Thoracic aorta (tissue), 2 donors: ENCODE measurements at places on chromosomes 12 and 14. TPM values are rescaled to one million over a fixed set of nuclear protein-coding genes. Genes with fewer than 3 reads are reported as not detected.

- no peak for DNase-seq
- H3K4me3 ChIP-seq, result no peak overlapping the region
Observed at GRCh38 chr14:29930283-29930682, 2.6 kb upstream of the PRKD1 start.

- H3K27me3 ChIP-seq, result no peaks in the 10 kb centered on the region
- no peak overlapping the region for H3K27ac ChIP-seq
- H3K4me3 ChIP-seq, result no peak overlapping the region
- no peaks in the 10 kb centered on the region for H3K4me1 ChIP-seq
Observed at GRCh38 chr12:110616471-110617115, 2.7 kb downstream of the TCTN1 start.

GRCh38 chr12:30599608-30600007, 96.1 kb downstream of the IPO8 start:
- H3K4me3 ChIP-seq, result no peak overlapping the region
- no peaks in the 10 kb centered on the region for H3K27me3 ChIP-seq
- no peak overlapping the region for H3K27ac ChIP-seq
- DNase-seq, result no peak
- no peaks in the 10 kb centered on the region for H3K4me1 ChIP-seq
- H3K36me3 ChIP-seq, result no peaks in the 10 kb centered on the region

GRCh38 chr14:92470811-92471210, 42.8 kb upstream of the RIN3 start:
- H3K4me3 ChIP-seq, result no peak overlapping the region
- H3K36me3 ChIP-seq, result no peaks in the 10 kb centered on the region
- no peaks in the 10 kb centered on the region for H3K27me3 ChIP-seq
- no peak for DNase-seq
- no peak overlapping the region for H3K27ac ChIP-seq
- H3K4me1 ChIP-seq, result no peaks in the 10 kb centered on the region

DNA sequence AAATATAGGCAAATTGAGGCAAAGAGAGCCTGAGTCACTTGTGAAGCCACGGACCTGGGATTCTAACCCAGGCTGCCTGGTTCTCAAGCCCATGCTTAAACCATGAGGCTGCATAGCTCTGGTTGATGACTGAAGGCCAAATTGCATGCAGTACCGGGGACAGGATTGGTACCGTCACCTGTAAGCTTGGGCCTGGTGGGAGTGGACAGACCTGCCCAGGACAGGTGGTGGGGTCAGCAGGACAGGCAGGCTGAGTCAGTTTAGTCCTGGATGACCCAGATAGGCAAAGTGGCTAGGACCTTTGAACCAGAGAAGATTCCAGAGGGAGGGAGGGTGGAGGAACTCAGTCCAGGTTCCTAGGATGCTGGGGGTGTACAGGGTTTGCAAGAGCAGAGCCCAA, 25.8 kb downstream of the RIN3 start:
- H3K27ac ChIP-seq, result peak overlapping the region; percentile 94
- H3K4me1 ChIP-seq, result peaks cover 21% of the 10 kb centered on the region
- H3K36me3 ChIP-seq, result no peaks in the 10 kb centered on the region
- H3K4me3 ChIP-seq, result no peak overlapping the region

- peak overlapping the region; percentile 72 for H3K27ac ChIP-seq
- no peak for DNase-seq
- H3K36me3 ChIP-seq, result no peaks in the 10 kb centered on the region
- H3K4me3 ChIP-seq, result no peak overlapping the region
- H3K27me3 ChIP-seq, result no peaks in the 10 kb centered on the region
- H3K4me1 ChIP-seq, result peaks cover 42% of the 10 kb centered on the region
Observed at GRCh38 chr12:2332236-2332635, 279.4 kb downstream of the CACNA1C start.

- DNase-seq, result no peak
- H3K4me3 ChIP-seq, result no peak overlapping the region
- H3K27ac ChIP-seq, result no peak overlapping the region
- peaks cover 6% of the 10 kb centered on the region for H3K4me1 ChIP-seq
- H3K27me3 ChIP-seq, result no peaks in the 10 kb centered on the region
Observed at GRCh38 chr14:71415404-71415690, 508.1 kb downstream of the PCNX1 start.

GRCh38 chr14:65954942-65955341, 531.2 kb upstream of the CCDC196 start:
- no peak for DNase-seq
- H3K27ac ChIP-seq, result no peak overlapping the region
- no peak overlapping the region for H3K4me3 ChIP-seq
- no peaks in the 10 kb centered on the region for H3K36me3 ChIP-seq
- no peaks in the 10 kb centered on the region for H3K4me1 ChIP-seq
- H3K27me3 ChIP-seq, result no peaks in the 10 kb centered on the region

- no peaks in the 10 kb centered on the region for H3K4me1 ChIP-seq
- no peak for DNase-seq
- no peaks in the 10 kb centered on the region for H3K36me3 ChIP-seq
- no peak overlapping the region for H3K27ac ChIP-seq
- no peaks in the 10 kb centered on the region for H3K27me3 ChIP-seq
Observed at GRCh38 chr14:99664058-99664936, 19.4 kb downstream of the HHIPL1 start.

DNA sequence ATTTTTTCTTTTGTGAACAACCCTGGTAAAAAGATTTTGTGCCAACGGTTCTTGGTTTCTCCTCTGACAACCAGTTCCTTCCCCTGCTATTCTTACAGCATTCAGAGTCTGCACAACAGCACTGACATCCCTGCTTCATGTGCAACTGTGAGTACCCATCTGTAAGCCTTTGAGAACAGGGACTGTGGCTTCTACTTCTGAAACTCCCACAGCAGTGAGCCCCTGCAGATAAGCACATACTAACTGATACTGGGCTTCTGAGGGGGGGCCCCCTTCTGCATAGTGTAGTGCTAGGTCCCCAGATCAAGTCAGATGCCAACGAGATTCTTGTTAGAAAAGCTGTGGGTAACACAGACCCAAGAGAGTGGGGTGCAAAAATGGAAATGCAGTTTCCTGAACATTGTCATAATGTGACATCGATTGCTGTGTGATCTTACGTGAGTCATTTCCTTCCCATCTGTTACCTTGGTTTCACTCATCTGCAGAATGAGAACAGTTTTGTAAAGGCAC, 11.1 kb upstream of the NINJ2 start:
- H3K4me1 ChIP-seq, result no peaks in the 10 kb centered on the region
- no peak overlapping the region for H3K27ac ChIP-seq
- H3K27me3 ChIP-seq, result no peaks in the 10 kb centered on the region

DNA sequence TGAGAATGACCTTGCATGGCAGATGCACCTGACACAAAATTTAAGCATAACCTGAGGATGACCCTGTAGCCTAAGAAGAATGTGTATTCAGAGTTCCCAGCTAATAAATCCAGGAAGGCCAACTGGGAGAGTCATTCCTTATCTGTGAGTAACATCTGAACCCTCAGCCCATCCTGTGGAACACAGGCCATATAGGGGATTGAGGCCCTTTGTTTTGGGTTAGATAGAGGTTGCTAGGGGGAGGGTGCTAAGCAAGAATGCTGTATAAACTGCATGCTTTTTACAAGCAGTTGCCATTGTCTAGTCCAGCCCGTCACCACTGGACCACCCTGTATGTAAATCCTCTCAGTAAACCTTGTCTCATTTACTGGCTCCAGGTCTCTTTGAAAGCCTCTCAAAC, 77.0 kb downstream of the BICD1 start:
- H3K4me1 ChIP-seq, result no peaks in the 10 kb centered on the region
- H3K4me3 ChIP-seq, result no peak overlapping the region
- H3K27me3 ChIP-seq, result no peaks in the 10 kb centered on the region
- no peak for DNase-seq
- H3K36me3 ChIP-seq, result no peaks in the 10 kb centered on the region

DNA sequence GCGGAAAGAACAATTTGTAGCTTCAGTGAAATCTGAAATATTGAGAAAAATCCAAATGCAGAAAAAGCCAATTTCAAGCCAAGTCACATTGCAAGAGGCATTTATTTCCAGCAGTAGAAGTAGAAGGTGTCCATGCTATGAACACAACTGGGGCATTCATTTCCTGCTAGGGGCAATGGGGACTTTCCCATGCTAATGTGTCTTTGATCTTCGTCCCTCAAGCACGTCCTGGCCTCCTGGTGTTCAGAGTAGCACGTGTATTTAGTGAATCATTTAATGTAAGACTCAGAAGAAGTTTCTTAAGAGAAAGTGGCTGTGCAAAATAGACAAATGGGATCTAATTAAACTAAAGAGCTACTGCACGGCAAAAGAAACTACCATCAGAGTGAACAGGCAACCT, 267.9 kb downstream of the TMEM132C start:
- DNase-seq, result no peak
- no peaks in the 10 kb centered on the region for H3K27me3 ChIP-seq
- H3K4me1 ChIP-seq, result no peaks in the 10 kb centered on the region
- H3K4me3 ChIP-seq, result no peak overlapping the region
- no peaks in the 10 kb centered on the region for H3K36me3 ChIP-seq
- no peak overlapping the region for H3K27ac ChIP-seq

- no peaks in the 10 kb centered on the region for H3K36me3 ChIP-seq
- no peak overlapping the region for H3K27ac ChIP-seq
- H3K4me3 ChIP-seq, result no peak overlapping the region
Observed at GRCh38 chr12:127656266-127656665, 610.7 kb upstream of the TMEM132C start.

GRCh38 chr12:94057262-94058151, 90.9 kb upstream of the PLXNC1 start:
- peak overlapping the region; percentile 76 for H3K27ac ChIP-seq
- H3K4me3 ChIP-seq, result no peak overlapping the region
- H3K4me1 ChIP-seq, result peaks cover 27% of the 10 kb centered on the region
- H3K27me3 ChIP-seq, result no peaks in the 10 kb centered on the region
- no peak for DNase-seq
- H3K36me3 ChIP-seq, result no peaks in the 10 kb centered on the region

- no peaks in the 10 kb centered on the region for H3K4me1 ChIP-seq
- no peak overlapping the region for H3K27ac ChIP-seq
- H3K27me3 ChIP-seq, result no peaks in the 10 kb centered on the region
- DNase-seq, result no peak
- no peaks in the 10 kb centered on the region for H3K36me3 ChIP-seq
- no peak overlapping the region for H3K4me3 ChIP-seq
Observed at GRCh38 chr12:585062-586061, 77.9 kb downstream of the NINJ2 start.

DNA sequence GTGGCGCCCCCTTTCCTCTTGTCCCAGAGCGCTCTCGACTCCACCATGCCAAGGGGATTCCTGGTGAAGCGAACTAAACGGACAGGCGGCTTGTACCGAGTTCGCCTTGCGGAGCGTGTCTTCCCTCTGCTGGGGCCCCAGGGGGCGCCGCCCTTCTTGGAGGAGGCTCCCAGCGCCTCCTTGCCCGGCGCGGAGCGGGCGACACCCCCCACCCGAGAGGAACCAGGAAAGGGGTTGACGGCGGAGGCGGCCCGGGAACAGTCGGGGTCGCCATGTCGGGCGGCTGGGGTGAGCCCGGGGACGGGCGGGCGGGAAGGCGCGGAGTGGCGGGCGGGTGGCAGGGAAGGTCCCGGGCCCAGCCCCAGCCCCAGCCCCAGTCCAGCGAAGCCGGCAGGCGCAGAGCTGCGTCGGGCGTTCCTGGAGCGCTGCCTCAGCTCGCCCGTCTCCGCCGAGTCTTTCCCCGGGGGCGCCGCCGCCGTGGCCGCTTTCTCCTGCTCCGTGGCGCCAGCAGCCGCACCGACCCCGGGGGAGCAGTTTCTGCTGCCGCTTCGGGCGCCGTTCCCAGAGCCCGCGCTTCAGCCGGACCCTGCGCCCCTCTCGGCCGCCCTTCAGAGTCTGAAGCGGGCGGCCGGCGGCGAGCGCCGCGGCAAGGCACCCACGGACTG, 376 bp downstream of the INSM2 start:
- peak overlapping the region; percentile 73 for H3K4me3 ChIP-seq
- no peak for DNase-seq
- H3K27ac ChIP-seq, result no peak overlapping the region

GRCh38 chr12:21337959-21338744, 3.4 kb upstream of the SLCO1A2 start:
- no peak for DNase-seq
- H3K36me3 ChIP-seq, result no peaks in the 10 kb centered on the region
- H3K27ac ChIP-seq, result no peak overlapping the region
- H3K4me3 ChIP-seq, result no peak overlapping the region

GRCh38 chr12:123479442-123480180, 21.7 kb downstream of the SNRNP35 start:
- H3K4me3 ChIP-seq, result peak overlapping the region; percentile 62
- H3K36me3 ChIP-seq, result peaks cover 5% of the 10 kb centered on the region
- no peak for DNase-seq
- peaks cover 68% of the 10 kb centered on the region for H3K4me1 ChIP-seq
- H3K27me3 ChIP-seq, result no peaks in the 10 kb centered on the region

DNA sequence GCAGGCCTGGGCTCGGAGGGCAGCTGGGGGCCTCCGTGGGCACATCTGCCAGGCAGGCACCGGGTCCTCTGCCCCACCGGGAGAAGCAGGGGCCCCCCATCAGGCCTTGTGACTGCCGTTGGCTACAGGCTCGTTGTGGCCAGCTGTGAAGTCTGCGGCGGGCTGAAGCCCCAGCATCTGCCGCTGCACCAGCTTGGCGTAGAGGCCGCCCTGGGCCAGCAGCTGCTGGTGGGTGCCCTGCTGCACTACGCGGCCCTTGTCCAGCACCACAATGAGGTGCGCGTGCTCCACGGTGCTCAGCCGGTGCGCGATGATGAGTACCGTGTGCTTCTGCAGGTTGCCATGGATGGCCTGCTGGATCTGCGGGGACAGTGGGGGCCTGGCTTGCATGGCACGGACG, 33.9 kb upstream of the VPS37B start:
- no peaks in the 10 kb centered on the region for H3K27me3 ChIP-seq
- H3K27ac ChIP-seq, result no peak overlapping the region
- no peaks in the 10 kb centered on the region for H3K36me3 ChIP-seq
- H3K4me1 ChIP-seq, result no peaks in the 10 kb centered on the region

DNA sequence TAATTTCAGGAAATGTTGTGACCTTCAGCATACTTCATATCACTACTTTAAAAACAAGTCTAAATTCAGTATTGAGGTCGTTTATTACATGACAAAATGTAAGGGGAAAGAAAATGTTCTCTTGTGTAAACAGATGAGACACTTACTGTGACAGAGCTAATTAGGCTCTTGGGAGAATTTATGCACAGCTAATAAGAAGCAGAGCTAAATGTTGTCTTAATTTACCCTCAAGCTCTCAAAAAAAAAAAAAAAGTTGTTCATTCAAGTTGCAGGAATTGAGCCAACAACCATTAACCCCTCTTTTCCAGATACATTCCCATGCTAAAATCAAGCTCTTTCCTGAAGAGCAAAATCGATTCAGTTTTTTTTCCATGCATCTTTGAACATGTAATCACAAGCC, 1419.4 kb downstream of the FSCB start:
- H3K36me3 ChIP-seq, result no peaks in the 10 kb centered on the region
- H3K27ac ChIP-seq, result no peak overlapping the region
- H3K4me3 ChIP-seq, result no peak overlapping the region
- no peaks in the 10 kb centered on the region for H3K4me1 ChIP-seq
- H3K27me3 ChIP-seq, result no peaks in the 10 kb centered on the region
- no peak for DNase-seq

LRRC74A gene
- not detected for total RNA-seq

RILPL2 gene
- total RNA-seq, result 18.1 TPM

OR6C75 gene
- not detected for total RNA-seq

PMEL gene
- 0.99 TPM for total RNA-seq

SYCP3 gene
- not detected for total RNA-seq

ZC2HC1C gene
- 1.1 TPM for total RNA-seq

MYBPC1 gene
- 0.49 TPM for total RNA-seq

METTL3 gene
- total RNA-seq, result 62.4 TPM
